ENCODE measurements at places on chromosomes 2 and 18.

- no peak for DNase-seq
Observed at GRCh38 chr2:226251661-226252060, 548.0 kb downstream of the IRS1 start.

DNA sequence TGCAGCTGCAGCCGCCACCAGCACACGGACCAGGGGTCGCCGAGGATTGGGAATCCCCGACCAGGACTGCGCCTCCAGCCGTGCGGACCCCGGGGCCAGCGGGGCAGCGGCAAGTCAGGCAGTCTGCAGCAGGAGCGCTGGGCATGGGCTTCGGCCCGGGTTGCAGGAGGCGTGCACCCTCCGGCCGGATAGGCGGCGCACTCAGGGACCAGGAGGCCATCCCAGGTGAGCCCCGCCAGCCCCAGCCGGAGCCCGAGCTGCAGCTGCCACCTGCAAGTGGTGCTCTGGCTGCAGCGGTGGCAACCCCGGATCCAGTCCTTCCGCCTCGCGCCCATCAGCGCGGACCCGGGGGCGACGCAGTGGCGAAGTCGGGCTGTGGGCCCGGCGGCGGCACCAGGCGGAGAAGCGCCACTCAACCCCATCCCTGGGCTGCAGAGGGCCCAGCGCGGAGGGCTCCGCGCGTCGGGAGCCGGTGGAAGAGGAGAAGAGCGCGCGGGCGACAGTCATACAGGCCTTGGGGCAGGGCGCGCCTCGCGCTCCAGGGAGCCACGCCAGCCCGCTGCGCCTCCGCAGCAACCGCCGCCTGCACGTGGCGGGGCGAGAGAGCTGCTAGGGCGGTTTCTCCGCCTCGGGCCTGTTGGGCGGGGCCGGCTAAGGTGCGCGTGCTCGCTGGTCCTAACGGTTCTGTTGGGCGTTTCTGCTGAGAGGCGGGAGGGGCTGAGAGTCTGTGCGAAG is 73.8 kb downstream of the RPIA start:
- no peak for DNase-seq

GRCh38 chr2:98649135-98649991 is 41.0 kb downstream of the UNC50 start:
- DNase-seq: peak; percentile 19

DNA sequence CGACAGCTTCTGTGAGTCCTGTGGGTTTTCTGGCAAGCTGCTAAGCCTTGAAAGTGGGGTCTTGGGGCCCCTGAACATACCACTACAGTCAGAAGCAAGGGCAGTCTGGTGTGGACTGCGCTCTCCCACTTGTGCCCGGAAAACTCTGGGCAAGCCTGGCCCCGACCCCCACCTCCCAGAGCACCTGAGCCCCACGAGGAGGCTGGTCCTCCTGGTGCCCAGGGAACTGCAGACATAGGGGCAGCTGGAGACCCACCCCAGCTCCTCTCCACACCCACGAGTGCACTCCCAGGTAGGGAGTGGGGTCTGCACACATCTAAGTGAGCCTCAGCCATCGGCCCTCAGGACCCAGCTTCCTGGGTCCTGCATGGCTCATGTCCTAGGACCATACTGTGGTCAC is 16.2 kb upstream of the GPC1 start:
- no peak for DNase-seq

DNA sequence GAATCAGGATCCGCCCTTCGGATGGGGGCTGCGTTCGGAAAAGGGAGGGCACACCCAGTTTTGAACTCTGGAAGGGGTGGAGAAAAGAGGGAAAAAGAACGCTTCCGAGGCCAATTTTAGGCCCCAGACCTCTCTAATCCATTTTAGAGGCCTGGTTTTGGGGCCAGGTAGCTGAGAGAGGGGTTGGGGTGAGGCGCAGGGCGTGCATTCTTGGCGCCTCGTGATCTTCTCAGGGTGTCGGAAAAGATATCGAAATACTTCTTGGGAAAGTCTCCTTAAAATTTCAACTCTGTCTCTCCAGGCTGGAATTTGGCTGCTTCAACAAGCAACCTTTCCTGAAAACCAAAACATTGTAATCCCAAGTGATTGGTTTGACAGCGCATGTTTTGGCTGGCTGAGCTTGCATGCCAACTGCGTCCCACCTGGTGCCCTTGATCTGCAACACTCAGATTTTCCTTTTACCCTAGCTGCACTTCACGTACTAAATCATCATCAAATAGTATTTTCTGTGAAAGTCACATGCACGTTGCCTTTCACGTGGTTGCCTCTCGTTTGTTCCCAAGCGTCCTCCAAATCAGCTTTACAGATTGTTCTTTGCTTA is 864 bp upstream of the XPO1 start:
- no peak for DNase-seq

GRCh38 chr2:233446606-233447305 is 92.5 kb downstream of the DGKD start:
- DNase-seq: no peak

- no peak for DNase-seq
Observed at GRCh38 chr18:54165450-54165849, 59.0 kb downstream of the MBD2 start.

GRCh38 chr2:68709421-68709911 is 25.1 kb upstream of the ARHGAP25 start:
- no peak for DNase-seq

GRCh38 chr2:46068636-46069035 is 228.6 kb upstream of the EPAS1 start:
- DNase-seq: no peak

- no peak for DNase-seq
Observed at GRCh38 chr18:3121259-3121658, 98.5 kb downstream of the MYOM1 start.

DNA sequence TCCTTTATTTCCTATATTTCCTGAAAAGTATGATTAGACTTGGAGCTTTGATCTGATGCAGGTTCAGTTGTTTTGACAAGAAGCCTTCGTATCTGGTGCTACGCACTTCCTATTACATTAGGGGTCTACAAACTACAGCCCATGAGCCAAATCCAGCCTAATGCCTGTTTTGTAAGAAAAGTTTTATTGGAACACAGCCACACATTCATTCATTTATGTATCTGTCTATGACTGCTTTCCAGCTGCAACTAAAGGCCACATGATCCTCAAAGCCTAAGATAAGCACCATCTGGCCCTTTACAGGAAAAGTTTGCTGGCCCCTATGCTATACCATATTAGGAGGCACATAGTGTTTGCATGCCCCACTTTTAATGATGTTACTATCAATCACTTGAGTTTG is 26.0 kb downstream of the EIF2AK3 start:
- no peak for DNase-seq

Data from esophagus squamous epithelium (tissue), 5 donors.